ENCODE measurements at places on chromosomes 12 and 14. TPM values are rescaled to one million over a fixed set of nuclear protein-coding genes. Genes with fewer than 3 reads are reported as not detected.

DNA sequence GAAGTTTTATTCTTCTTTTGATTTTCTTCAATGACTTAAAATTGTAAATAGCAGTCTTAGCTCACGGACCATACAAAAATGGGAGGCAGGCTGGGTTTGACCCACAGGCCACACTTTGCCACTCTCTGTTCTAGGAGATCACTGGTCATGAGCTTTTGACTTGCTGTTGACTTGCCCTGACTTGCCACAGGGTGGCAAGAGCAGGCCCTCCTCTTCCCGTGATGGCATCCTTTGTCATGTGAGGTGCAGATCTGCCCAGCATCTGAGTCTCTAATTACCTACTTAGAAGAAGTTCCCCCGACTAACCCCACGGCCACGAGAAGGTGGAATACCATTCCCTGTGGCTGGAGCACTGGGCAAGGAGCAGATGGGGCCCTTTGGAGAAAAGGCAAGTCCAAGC is 81.0 kb upstream of the SCAF11 start:
- DNase-seq: no peak

GRCh38 chr14:92785667-92786426 is 8.3 kb upstream of the GOLGA5 start:
- no peak for DNase-seq

GRCh38 chr12:130158754-130159059 is 3.6 kb upstream of the FZD10 start:
- DNase-seq: no peak

GRCh38 chr14:105913221-105913620 is 386.8 kb downstream of the TMEM121 start:
- DNase-seq: no peak

GRCh38 chr14:101289230-101289690 is 272.0 kb upstream of the DIO3 start:
- no peak for DNase-seq

GRCh38 chr14:44889595-44890471 is 71.9 kb downstream of the KLHL28 start:
- no peak for DNase-seq

DNA sequence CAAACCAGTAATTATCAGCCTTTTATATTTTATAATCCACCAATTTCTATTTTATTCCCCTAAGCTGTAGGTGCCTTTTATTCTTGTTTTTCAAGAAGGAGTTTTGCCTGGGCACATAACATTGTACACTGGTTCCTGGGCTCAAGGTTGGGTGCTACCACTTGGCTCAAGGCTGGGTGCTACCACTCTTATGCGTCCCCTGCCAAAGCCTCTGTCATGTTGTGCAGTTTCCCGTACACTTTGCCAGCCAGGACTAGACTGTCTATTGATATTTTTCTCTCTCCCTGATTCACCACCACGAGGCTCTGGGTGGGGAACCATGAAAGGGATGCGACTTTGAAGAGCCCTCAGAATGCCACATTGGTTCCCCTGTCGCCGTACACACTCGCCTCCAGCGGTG is 52.5 kb upstream of the VASH1 start:
- no peak for DNase-seq

DNA sequence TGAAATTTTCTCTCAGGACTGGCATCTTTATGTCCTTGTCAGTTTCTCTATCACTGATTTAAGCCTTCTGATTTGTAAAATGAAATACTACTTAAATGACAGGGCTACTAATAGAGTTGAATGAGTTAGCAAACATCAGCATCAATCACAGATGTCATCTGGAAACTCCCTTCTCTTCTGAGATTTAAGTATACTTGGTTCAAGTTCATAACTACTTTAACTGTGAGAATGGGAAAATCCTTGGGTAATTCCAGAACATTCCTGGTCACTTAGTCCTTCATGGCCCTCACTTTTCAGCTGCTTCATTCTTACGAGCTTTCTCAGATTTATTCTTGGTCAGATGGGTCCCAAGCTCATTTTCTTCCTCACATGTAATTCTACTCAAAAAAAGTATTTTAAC is 1655.3 kb upstream of the FLRT2 start:
- DNase-seq: no peak

DNA sequence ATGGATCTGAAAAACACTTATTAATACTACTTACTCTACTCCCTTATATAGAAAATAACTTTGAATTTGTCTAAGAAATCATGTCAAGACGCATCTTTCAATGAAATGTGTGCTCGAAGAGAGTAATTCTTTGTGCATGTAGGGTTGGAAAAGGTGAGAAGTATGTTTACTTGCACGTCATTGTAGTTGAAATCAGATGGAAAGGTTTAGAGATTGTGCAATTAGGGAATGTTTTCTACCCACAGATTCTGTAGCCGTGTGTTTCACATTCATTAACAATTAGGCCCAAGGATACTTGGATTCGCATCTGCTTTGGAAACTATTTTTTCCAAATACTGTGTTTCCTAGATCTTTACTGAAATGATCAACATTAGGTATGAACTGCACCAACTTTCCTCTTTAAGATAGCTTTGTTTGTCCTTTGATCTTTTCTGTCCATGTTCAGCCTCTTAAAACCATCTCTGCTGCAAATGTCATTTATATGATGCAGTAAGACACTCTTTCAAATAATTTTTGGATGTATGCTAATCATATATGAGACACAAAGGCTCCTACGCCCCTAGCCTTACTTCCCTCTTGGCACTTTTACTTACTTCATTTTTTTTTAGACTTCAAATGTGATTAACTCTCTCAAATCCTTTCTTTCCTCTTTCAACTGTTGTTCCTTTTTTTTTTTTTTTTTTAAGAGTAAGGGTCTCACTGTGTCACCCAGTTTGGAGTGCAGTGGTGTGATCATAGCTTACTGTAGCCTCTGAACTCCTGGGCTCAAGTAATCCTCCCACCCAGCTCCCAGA is 58.0 kb upstream of the PSMA6 start:
- DNase-seq: no peak

GRCh38 chr14:91636604-91637003 is 95.3 kb downstream of the CATSPERB start:
- DNase-seq: no peak

CMA1 gene
- not detected for total RNA-seq

KRT6A gene
- not detected for total RNA-seq

IGF1 gene
- not detected for total RNA-seq

E2F7 gene
- 8.7 TPM for total RNA-seq

DIO2 gene
- total RNA-seq: not detected

TAS2R30 gene
- 1.8 TPM for total RNA-seq

RPL36AL gene
- 167 TPM for total RNA-seq

All from H7 (cell line).